Fibroblast of upper back skin (primary cell): ENCODE measurements at places on chromosomes 5 and 9.

DNA sequence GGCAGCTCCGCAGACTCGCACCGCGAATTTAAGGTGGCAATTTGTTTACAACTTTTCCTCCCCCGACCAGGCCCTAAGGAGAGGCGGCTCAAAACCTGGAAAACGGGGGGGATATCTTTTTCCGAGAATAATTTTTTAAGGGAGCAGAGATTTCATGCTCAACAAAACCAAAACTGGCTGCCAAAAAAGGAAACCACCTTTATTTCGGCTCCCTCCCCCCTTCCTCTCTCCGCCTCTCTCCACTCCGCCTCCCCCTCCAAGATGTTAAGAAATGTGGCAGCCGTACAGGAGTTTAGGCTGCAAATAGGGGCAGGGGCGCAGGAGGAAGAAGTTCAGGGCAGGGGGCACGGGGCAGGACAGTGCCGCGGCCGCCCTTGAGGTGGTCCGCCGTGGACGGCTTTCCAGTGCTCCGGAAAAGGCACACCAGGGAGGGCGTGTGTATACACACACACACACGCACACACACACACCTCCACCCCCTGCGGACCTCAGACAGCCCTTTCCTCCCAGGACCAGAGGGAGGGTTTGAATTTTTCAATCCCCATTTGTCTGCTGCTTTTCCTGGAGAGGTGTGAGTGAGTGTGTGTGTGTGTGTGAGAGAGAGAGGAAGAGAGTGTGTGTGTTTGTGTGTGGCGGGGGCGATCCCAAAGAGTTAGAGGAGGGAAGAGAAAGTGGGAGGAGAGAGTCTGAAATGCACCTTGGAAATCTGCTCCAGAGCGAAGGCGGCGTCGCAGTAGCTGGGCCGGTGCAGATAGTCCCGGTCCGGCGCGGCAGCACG, 9.1 kb downstream of the PTCH1 start:
- DNase-seq = peak; percentile 85

- DNase-seq = peak; percentile 72
Observed at GRCh38 chr9:91560301-91560700, 136.7 kb upstream of the NFIL3 start.

DNA sequence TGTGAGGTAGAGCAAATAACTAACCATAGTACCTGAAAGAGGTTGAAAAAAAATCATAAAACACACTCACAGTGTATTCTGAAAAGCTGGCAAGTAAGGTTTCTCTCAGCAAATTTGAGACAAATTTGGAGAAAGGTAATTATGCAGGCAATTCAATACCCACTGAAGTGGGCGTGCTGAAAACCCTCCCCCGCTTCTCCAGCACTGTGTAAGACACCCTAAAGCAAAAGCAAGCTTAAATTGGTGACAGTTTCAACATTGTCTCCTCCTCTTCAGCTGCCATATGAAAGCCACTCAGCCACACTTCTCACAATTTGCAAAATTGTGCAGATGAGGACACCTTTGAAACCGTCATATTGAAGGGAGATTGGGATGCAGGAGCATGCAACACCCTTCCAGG, 322.3 kb upstream of the CDH6 start:
- no peak for DNase-seq

DNA sequence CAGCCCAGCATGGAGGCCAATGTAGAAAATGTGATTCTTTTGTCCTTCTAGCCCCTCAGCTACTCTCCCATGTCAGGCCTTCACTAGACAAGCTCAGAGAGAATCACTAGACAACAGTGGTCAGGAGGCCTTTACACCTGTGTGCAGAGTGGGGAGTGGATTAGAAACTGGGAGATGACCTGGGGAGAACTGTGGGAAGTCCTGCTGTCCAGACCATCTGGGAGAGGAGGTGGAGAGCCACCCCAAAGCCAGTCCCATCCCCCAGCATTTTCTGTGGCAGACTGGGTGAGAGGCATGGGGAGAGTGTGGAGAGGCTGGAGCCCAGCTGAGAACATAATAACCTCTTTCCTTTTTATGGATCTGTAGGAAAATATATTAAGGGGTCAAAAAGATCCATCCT, 452.0 kb upstream of the DMAC1 start:
- no peak for DNase-seq

GRCh38 chr9:113772121-113772810, 103.8 kb upstream of the ZNF618 start:
- peak; percentile 64 for DNase-seq

- peak; percentile 55 for DNase-seq
Observed at GRCh38 chr5:132829742-132830435, 558 bp downstream of the SHROOM1 start.

GRCh38 chr5:7815892-7816534, 34.9 kb downstream of the CFAP90 start:
- peak; percentile 48 for DNase-seq
